ENCODE measurements at places on chromosomes 11 and 22. TPM values are rescaled to one million over a fixed set of nuclear protein-coding genes. Genes with fewer than 3 reads are reported as not detected.

The CRYBB2 gene
- not detected for total RNA-seq

GRCh38 chr11:748007-748359 is 719 bp downstream of the TALDO1 start:
- DNase-seq: no peak

DNA sequence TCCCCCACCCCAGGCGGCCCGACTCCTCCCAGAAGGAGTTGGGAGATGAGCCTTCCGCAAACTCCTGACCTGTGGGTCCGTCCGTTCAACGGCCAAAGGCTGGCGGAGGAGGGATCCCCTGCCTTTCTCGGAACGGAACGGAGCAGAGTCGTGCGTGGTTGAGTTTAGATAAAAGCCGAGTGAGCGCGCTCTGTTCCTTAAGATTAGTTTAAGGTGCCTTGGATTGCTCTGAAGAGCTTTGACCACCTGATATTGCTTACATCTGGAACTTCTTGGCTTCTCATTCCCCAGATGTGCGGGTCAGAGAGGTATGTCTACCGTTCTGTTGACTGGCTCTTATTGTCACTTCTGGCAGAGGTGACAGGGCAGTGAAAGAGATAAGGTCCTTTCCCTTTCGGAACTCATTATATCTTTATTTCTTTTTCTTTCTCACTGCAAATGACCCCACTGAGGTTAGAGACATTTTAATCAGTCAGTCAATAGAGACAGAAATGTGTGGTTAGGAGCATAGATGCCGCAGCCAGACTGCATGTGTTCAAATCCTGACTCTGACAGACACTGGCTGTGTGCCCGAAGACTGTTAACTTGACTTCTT is at the start of gene TRIM6:
Gene TRIM6, plus strand, starts transcription at position 31 of the 595 bp plus-strand sequence. Its CDS starts 261 bp downstream, at position 292.
- DNase-seq: peak; percentile 82

The TMEM121B gene
- 1.0 TPM for total RNA-seq

The OR52K2 gene
- total RNA-seq: not detected

- DNase-seq: no peak
Measured at GRCh38 chr22:31828739-31829138, 74.9 kb downstream of the DEPDC5 start.

The OR6A2 gene
- total RNA-seq: not detected

The RELT gene
- total RNA-seq: 3.8 TPM

The CD248 gene
- 9.7 TPM for total RNA-seq

The DCDC1 gene
- total RNA-seq: not detected

DNA sequence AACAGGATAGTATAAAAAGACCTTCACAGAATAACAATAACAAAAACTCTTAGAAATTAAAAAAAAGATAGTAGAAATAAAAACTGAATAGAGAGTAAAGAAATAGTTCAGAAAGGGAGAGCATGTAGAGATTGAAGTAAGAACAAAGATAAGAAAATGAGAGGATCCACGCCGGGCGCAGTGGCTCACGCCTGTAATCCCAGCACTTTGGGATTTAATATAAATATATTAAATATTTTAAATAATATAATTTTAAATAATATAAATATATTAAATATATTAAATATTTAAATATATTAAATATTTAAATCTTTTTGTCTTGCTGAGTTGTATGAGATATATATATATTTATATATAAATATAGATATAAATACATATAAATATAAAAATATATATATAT is 11.0 kb downstream of the APOA4 start:
- no peak for DNase-seq

The SMIM35 gene
- not detected for total RNA-seq

The PGA5 gene
- not detected for total RNA-seq

The DUSP8 gene
- 36.9 TPM for total RNA-seq

GRCh38 chr11:73234471-73235181 is 16.5 kb downstream of the P2RY2 start:
- DNase-seq: no peak

- no peak for DNase-seq
Measured at GRCh38 chr11:68256331-68256741, 15.4 kb downstream of the C11orf24 start.

DNA sequence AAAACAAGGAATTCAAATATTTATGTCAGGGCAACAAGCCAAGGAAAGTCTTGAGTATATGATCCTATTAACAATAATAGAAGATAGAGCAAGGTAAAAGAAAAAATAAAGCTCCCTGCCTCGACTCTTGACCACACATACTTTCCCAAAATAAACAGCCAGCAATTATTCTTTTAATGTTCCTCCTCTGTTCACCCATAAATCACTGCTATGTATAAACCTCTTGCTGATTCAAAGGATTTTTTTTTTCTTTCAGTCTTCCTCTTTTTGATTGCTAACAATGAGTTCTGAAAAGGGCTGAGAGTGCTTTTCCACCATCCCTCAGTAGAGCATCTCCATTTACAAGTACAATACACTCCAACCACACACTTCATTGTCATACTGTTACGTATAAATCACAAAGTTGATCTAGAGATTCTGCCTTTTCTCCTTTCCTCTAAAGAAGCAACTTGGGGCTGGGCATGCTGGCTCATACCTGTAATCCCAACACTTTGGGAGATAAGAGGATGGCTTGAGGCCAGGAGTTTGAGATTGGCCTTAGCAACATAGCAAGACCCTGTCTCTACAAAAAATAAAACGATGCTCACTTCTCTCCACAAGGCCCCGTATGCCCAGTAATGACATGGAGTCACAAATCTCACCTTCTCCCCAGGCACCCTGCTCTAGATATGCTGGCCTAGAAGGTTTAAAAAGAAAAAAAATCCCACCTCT is 24.0 kb downstream of the RAB30 start:
- no peak for DNase-seq

DNA sequence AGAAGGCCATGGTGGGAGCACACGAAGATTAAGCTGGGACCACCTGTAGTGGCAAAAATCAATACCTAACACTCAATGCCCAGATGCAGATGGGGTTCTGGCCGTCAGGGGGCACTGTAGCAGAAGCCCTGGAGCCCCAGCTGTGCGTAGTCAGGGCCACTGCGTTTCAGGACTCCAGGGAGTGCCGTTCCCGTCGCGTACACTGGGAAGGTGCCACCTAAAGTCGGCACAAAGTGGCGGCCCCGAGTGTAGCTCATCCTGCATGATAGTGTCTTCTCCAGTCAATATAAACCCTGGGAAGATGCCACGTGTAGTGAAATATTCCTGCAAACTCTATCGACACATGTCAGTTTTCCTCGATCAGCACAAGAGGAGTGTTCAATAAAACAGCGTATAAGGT is 123.8 kb upstream of the NTM start:
- DNase-seq: no peak

GRCh38 chr11:4493480-4493818 is 11.0 kb downstream of the OR52K1 start:
- DNase-seq: no peak

The TMEM151A gene
- total RNA-seq: 0.24 TPM

- no peak for DNase-seq
Measured at GRCh38 chr11:94708642-94709041, 59.5 kb upstream of the AMOTL1 start.

- DNase-seq: no peak
Measured at GRCh38 chr11:133503236-133503635, 29.1 kb downstream of the OPCML start.

- DNase-seq: peak; percentile 78
Measured at GRCh38 chr11:2463766-2464277, 19.0 kb downstream of the KCNQ1 start.

The OR5B21 gene
- total RNA-seq: not detected

- DNase-seq: no peak
Measured at GRCh38 chr11:79437981-79438630, 2.7 kb downstream of the TENM4 start.

DNA sequence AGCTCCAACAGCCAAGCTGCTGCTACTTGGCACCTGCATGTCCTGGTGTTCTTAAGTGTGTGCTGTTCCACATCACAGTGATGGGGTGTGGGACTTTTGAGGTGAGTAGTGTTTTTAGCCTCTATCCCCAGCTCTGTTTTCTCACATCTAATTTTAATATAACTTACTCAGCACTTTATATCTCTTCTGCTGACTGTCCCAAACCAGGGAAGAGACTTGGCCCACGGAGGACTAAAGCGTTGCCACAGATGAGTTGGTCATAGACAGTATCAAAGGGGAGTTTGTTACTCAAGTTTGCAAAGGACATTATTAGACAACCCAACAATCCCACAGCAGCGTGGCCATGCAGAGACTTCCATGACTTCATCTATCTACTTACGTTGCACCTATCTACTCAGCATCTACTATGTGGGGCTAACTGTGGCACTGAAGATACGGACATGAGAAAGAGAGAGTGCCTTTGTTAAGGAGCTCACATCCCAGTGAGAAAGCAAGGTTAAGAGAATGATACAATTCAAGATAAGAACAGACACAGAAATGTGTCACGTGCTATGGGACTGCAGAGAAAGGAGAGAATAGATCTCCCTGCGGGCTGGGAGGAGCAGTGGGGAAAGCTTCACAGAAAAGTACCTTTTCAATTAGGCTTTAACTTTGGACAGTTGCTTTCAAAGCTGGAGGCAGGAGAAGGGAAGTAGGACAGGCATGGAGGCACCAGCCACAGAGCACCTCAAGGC is 82.4 kb downstream of the ME3 start:
- no peak for DNase-seq

The PATE4 gene
- total RNA-seq: not detected

DNA sequence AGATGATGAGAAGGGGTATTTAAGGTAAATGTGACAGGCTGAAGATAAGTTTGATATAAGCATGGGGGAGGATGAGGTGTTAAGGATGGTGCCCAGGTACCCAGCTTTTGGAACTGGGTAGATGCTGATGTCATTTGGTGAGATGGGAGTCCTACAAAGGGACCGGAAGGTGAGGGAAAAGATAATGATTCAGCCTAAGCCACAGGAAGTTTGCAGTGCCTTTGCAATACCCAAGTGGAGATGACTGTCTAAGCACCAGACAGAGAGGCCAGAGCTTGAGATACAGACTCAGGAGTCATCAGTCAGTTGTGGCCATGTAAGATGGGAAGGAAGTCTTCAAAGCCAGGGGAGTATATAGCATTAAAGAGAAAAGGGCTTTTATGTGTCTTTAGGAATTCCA is 30.0 kb upstream of the SMCO4 start:
- DNase-seq: no peak

DNA sequence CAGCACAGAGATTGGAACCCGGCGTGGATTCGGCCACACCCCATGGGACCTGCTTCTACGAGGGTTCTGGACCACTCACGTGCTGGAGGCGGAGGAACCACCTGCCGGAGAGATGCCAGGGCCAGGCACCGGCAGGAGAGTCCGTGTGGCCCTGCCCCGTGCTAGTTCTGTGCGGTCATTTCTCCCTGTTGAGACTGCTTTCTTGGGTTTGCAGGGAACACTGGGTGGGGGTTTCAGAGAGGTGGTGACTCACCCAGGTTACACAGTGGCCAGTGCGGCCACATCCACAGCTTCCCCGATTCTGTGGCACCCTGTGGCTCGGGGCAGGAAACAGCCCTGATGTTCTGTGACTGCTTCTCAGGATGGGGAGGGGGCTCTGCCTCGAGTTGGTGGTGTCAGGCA is 3.6 kb upstream of the PHLDA2 start:
- DNase-seq: peak; percentile 46

The TPBGL gene
- 0.08 TPM for total RNA-seq

- DNase-seq: no peak
Measured at GRCh38 chr11:66901964-66902390, 45.1 kb downstream of the LRFN4 start.

The OTOG gene
- total RNA-seq: not detected

DNA sequence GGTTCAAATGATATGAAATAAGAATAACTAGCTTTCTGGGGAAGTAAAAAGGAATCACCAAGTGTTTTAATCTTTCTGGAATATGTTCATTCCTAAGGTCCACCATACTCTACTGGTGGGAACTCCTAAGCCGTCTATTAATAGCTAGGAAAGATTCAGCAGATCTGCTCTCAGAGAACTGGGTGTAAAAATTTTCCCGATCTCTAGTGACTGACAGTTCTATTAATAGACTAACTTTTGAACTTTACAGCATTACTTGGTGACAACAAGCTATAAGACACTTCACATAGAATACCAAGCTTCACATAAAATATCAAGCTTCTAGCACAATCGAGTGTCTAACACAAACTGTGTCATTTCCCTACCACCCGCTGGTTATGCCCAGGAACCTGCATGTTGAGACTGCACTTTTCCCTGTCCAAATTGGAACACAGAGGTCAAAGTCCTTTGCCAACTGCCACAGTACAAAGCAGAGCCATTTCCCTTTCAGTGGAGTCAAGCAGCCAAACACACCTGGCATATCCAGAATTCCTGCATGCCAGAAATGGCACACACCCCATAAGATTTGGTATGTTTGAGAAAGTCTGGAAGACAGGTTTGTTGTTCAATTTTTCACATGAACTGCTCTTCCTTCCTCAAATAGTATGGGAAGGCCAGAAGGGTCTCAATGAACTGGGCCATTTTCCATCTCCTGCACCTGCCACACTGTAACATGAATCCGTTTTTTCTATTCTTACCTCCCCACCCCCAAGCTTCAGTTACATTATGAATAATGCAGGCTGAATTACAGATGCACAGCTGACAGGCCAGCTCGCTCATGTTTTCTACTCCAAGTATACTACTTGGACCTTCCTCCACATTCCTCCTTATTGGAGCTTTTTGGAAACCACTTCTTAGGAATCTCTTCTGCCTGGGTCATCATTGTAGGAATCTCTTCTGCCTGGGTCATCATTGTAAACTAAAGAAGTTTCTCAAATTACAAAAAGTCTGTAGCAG is 3.7 kb downstream of the OSBP start:
- no peak for DNase-seq

DNA sequence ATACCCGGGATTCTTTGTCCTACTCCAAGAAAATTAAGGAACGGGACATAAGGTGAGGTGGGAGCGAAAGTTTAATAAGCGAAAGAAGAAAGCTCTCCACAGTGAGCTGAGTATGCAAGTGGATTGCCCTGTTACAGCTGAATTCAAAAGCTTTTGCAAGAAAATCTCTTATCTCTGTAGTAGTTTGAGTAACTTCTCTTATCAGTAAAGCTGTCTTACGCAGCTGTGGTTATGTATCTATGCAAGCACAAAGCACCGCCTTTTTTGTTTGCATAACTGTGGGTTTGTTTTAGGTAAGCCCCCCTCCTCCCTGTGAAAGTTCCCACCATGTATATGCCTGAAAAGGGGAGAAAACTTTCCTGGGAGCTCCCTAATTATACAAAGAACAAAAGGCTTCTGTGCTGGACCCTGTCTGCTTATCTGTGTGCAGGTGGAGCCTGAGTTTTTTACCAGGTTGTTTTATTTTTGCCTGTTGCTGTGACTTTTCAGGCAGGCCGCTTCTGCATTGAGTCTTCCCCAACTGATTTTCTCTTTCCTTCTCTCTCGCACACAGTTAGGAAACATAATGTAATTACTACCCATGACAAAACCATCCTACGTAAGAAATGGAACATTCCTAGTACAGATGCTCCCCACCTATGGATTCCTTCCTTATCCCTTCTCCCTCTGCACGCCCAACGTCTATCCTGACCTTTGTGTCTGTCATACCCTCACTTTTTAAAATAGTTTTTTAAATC is 837 bp upstream of the PLAAT5 start:
- DNase-seq: no peak

DNA sequence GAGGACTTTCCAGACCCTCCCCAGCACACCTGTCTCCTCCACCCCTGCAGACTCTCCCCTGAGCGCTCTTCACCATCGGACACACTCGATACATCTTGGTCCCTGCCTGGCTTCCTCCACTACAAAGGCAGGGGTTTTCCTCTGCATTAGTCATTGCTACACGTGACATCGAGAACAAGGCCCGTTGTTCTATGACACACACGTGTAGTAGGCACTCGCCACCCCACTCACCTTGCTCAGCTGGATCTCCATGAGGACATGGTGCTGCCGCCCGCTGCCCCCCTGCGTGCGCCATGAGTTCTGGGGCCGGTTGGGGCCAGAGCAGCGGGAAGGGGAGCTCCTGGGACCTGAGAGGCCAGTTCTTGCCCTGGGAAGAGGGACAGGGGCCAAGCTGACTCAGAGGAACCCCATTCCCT is 16.7 kb downstream of the ATG2A start:
- DNase-seq: no peak

GRCh38 chr22:48099671-48100070 is 1337.2 kb downstream of the TBC1D22A start:
- DNase-seq: peak; percentile 31
